ENCODE measurements at places on chromosomes 1 and 21.
A peak's percentile ranks its signal among the peaks of the same experiment; 100 is the strongest.

GRCh38 chr1:228307218-228308023, 99.2 kb downstream of the TRIM11 start:
- no peak for DNase-seq

DNA sequence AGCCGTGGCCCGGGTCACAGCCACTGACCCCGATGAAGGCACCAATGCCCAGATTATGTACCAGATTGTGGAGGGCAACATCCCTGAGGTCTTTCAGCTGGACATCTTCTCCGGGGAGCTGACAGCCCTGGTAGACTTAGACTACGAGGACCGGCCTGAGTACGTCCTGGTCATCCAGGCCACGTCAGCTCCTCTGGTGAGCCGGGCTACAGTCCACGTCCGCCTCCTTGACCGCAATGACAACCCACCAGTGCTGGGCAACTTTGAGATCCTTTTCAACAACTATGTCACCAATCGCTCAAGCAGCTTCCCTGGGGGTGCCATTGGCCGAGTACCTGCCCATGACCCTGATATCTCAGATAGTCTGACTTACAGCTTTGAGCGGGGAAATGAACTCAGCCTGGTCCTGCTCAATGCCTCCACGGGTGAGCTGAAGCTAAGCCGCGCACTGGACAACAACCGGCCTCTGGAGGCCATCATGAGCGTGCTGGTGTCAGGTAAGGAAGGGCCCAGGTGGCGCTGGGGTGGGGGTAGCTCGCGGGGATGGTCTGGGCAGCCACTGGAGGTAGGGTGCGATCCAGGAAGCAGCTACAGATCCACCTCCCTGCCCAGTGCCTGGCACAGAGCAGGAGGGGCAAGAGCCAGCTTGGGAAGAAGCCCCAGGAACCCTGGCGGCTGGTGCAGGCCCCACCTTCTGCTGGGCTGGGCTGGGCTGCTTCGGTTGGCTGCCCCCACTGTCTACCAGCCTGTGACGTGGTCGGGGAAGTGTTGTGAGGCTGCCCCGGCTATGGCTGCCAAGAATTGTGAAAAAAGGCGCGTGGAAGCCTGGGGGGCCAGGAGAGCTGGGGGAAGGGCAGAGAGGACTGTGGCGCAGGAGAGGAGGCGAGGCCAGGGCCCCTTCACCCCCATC, 3.8 kb downstream of the CELSR2 start:
- DNase-seq, result no peak

- no peak for DNase-seq
Observed at GRCh38 chr1:236552901-236553300, 29.1 kb downstream of the LGALS8 start.

DNA sequence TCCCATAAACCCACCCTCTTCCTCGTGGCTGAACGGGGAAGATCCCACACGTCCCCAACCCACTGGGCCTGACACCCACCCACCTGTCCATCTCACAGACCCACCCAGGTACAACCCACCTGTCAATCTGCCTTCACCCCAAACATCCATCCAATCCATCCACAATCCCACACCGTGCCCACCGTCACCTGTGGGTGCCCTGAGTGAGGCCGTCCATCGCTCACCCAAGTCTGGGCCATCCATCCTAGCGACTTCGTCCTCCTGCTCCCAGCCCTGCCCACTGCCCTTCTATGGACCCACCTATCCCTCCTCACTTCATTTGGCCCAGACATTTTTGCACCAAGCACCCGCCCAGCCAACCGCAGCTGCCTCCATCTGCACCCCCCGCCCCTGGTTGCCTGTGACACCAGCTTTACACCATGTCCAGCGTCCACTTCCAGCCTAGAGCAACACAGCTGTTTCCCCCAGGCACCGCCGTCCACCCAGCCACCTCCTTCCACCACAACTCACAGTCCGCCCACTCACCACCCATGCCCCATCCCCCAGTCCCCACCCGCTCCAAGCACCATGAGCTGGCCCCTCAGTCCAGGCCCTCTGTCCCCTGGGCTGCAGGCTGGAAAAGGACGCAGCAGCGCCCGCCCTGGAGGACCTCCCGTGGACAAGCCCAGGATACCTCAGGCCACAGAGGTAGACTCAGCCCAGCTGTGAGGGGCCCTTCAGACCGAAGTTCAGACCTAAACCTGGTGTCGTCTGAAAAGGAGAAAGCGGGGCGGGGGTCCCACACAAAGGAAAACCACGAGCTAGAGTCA, 7.7 kb downstream of the TTLL10 start:
- DNase-seq, result no peak

- DNase-seq, result no peak
Observed at GRCh38 chr21:31665397-31665796, 5.9 kb downstream of the SOD1 start.

- DNase-seq, result no peak
Observed at GRCh38 chr1:105700723-105701122, 1355.8 kb upstream of the PRMT6 start.

DNA sequence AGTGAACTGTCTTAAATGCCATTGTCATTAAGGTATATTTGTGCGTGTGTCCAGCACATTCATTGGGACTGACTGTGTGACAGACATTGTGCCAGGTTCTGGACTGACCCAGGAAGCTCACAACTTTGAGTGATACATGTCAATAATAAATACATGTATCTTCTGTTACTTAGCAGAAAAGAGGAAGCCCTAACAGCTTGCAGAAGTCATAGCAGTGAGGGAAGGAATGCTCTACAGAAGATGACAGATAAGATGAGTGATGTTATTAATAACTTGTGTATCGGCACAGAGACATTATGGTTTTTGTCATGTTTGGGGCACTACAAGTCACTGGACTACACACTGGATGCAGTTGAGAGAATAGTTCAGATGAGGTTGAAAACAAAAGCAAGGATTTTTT, 1.2 kb upstream of the SRSF11 start:
- no peak for DNase-seq

DNA sequence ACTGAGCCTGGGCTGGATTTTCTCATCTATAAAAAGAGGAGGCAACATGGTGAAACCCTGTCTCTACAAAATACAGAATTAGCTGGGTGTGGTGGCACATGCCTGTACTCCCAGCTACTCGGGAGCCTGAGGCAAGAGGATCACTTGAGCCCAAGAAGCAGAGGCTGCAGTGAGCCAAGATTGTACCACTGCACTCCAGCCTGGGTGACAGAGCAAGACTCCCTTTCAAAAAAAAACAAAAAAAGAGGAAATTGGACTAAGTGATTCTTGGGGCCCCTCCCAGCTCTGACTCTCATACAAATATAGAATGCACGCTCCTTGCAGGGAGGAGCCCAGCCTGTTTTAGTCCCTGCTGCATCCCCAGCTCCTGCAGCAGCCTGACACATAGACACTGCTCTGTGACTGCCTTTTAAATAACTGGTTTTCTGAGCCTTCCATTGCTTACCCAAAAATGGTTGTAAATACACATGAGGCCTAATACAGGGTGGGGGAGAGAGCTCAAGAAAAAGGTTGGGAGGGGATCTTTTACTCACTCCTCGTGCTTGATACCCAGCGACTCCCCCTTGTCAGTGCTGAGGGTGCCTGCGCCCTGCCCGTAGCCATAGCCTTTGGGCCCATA, 17.2 kb downstream of the CSRP1 start:
- DNase-seq, result no peak

DNA sequence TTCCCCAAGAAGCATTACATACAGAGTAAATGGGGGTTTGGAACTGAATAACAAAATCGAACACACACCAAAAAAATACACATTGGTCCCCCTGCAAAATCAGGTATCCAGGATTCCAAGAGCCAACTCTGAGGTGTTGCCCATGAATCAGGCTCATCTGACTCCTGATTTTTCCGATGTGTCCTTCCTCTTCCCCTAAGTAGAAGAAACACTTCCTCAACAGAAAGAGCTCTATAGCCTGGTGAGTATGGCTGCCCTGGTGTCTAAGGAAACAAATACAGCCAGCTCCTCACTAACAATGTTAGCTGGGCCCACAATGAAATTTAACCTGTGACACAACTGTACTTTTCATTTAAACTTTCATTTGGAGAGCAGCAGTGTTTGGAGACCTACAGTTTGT, 33.6 kb downstream of the ERI3 start:
- no peak for DNase-seq

DNA sequence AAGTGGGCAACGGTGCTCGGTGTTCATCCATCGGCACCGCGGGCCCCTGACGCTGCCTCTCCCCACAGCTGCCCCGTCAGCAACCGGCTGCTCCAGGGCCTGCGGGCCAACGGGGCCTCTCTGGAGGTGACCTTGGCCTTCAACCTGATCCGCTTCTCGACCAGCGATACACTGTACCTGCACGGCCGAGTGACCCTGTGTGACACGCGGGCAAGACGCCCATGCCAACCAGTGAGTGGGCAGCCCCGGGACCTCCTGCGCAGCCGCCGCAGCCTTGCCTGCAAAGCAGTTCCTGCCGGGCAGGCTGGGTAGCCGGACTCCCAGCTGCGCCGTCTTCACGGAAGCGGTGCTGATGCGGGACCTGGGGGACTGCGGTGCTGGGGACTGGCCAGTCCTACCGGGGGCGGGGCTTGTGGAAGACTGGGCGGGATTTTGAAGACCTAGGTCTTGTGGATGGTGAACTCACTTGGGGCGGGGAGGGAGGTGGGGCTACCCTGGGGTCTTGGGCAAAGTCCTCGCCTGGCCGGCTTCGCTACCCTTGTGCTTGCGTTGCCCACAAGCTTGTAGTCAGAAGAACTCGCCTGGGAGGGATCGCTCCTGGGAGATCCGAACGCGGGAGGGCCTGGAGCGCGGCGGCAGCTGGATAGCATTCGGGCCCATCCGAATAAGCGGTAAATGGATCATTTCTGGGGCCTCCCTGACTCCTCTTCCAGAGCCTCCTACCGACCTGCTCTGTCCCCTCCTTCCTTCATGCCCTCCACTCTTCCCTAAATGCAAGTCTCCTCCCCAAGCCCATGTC, 8.8 kb upstream of the CEP85 start:
- no peak for DNase-seq

- DNase-seq, result peak; percentile 55
Observed at GRCh38 chr1:63316984-63317816, 5.2 kb upstream of the FOXD3 start.

- DNase-seq, result no peak
Observed at GRCh38 chr1:26723013-26723991, 27.5 kb downstream of the ARID1A start.

DNA sequence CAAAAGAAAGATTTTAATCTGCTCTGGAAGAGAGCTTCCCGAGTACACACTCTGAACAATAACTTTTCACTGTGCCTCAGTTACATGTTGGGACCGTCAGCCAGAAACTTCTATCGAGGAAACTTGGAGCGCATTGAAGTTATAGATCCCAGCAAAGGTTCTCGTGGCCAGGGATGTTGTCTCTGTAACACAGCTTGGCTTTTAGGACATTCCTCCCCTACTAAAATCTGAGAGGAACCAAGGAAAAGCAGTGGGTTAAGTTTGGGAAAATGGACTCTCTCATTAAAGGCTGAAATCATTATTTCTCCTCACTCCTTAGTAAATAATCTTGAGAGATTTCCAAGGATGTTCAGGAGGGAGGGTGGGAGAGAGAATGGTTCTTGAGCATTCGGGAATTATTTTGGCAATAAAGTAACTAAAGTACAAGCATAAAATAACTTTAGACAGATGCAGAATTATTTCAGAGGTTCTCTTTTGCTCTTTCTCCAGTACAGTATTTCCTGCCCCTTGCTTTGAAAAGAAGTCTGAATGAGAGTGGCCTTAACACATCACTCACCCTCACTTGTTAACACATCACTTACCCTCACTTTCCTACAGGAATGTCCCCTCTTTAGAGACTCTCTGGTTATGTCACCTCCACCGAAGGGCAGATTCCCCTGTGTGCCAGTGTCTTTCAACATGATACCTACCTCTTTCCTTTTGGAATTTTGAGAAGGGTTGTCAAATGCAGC, 1.8 kb upstream of the NFIA start:
- no peak for DNase-seq

DNA sequence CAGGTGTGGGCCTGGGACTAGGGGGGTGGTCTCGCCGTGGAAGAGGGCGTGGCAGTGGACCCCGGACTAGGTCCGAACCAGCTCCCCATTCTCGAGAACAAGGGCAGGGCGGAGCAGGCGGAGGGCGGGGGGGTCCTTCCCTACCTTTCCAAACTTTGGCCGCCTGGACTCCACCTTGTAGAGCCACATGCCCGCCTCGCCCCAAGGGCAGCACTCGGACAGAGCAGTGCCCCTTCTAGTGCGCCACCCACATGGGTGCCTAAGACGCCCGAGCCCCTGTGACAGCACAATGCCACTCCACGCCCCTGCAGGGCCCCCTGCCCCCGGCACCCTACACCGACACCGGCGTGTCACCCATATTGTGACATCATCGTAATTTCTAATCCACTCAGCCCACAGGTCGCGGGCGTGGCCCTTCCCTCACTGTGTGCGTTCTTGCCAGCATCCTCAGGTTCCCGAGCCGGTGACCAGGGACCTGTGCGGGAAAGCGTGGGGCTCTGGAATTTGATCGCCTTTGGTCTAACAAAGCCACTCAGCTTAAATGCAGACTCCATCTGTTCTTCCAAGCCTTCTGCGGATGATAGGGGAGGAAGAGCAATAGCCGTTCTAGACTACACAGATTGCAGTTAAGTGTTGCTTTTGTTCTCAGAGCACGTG, 553 bp upstream of the STMN1 start:
- no peak for DNase-seq

- DNase-seq, result no peak
Observed at GRCh38 chr1:233361876-233362275, 34.4 kb downstream of the MAP3K21 start.

DNA sequence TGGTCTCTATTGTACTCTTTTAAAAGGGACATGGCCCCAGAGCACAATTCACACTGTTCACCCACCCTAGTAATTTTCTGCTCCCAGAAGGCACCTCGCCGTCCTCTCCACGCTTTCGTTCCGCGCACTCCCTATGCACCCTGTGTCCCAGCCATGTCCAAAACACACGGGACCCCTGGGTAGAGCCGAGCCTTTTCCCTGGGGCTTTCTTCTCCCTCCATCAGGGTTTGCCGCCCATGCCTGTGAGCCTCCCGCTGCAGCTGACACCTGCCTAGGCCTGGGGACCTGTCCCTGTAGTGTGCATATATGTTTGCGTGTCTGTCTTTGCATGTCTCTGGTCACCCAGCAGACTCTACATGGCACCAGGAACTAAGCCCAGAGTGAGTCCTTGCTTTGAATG, 302.7 kb downstream of the PCP4 start:
- no peak for DNase-seq

GRCh38 chr21:39048574-39048973, 134.7 kb downstream of the PSMG1 start:
- DNase-seq, result no peak

- DNase-seq, result no peak
Observed at GRCh38 chr1:43522776-43523480, 7.8 kb upstream of the PTPRF start.
